NCI-H1417 treated with DMSO at 0.1 percent for 48 hours (cell line): ENCODE measurements at places on chromosomes 2 and 18.

DNA sequence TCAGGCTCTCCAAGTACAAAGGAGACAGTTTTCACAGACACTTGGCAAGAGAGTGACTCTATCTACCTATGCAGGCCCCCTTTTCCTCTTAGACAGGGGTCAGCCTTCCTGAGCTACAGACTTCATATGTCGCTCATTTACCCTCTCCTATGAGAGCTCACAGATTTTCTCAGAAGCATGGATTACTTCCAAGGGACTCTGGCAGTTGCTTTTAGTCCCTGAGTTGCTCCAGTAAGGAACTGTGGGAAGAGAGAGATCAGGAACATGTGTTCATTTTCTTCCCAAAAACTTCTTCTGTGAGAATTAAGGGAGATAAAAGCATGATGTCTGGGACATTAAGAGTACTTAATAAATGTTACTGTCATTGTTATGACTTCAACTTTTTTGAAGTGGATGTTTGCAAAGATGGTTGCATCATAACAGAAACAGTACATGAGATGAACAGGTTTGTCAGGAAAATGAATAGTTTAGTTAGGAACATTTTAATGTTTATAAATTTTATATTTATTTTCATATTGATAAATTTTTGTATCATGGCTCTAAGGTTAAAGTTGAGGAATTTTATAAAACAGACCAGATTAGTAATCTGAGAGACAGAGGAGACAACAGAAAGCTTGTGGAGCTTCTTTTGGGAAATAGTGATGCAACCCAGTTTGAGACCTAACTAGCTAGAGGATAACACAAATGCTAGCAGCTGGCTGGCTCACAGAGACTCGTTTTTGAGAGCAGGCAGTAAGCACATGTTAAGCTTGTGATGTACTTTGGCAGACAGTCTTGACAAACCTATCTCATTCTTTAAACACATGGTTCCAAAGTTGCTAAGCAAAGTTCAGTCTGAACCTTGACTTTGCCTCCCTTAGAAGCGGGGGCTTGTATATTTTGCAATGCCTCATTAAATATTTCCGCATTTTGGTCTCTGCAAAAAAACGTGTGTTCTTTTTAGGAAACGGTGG is 21.7 kb upstream of the UGP2 start:
- DNase-seq, result no peak

DNA sequence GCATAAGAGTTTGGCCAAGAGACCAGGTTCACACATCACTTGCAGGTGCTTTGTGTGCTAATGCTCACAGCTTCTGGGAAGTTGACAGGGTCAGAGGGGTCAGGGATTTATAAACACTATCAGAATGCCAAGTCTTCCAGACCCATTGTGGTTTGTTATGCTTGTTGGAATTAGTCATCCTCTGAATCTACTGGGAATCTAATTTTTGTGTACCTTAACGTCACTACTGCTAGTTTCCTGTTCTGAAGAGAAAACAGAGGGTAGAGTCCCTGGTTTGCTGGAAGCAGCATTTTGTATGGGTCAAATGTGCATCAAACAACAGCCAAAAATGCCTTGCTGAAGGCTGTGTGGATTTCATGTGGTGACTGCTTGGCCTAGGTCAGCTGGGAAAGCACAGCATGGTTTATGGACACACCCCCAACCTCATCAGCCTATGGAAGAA is 33.3 kb downstream of the ANTXR1 start:
- DNase-seq, result no peak

DNA sequence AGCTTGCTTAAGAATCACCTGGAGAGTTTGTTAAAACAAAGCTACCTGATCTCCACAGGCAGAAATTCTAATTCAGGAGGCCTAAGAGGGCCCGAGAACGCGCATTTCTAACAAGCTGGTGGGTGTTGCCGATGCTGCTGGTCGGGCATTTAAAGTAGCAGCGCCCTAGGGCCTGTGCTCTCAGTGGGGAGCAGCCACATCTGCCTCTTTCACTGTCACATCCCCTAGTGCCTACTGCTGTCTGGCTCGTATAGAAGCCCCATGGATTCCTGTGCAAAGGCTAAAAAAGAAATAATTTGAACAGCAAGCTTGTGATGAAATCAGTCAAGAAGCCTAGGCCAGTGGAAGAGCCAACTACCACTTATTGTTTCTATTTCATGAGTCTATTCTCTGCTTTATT is 126.7 kb upstream of the SMIM21 start:
- DNase-seq, result no peak

- no peak for DNase-seq
Observed at GRCh38 chr2:169361706-169362117, 622 bp downstream of the LRP2 start.

DNA sequence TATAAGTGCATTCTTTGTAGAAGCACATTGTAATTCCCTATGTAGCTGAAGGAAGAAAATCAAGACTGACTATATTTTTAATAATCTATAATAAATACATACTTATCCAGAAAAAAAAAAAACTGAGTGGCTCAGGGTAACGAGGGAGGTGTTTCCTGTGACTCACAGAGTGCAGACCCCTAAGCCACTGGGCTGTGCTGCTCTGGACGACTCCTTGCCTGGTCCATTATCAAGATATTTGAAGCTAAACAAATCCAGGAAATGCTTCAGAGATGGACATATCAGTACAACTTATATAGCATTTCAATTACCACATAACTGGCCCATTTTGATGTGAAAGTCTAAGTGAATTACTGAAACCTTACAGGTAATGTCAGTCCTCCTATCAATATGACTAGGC is 80.6 kb downstream of the PIGN start:
- DNase-seq, result no peak

GRCh38 chr2:28074137-28074536 is 183.6 kb downstream of the BABAM2 start:
- no peak for DNase-seq

DNA sequence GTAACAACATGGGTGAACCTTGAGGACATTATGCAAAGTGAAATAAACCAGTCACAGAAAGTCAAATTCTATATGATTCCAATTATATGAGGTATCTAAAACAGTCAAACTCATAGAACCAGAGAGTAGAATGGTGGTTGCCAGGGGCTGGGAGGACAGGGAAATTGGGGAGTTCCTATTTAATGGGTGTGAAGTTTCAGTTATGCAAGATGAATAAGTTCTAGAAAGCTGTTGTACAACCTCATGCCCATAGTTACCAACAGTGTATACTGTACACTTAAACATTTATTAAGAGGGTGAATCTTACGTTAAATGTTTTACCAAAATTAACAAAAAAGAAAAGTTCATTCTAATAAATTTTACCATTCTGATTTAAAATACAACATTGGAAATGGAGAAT is 92.7 kb upstream of the WDSUB1 start:
- no peak for DNase-seq

DNA sequence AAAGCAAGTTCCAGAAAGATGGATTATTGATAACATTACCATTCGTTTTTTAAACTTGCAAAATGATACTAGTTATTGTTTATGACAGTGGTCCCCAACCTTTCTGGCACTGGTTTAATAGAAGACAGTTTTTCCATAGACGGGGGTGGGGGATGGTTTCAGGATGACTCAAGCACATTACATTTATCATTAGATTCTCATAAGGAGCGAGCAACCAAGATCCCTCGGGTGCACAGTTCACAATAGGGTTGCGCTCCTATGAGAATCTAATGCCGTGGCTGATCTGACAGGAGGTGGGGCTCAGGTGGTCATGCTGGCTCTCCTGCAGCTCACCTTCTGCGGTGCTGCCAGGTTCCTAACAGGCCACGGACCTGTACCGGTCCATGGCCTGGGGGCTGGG is 86.2 kb downstream of the BCL2 start:
- DNase-seq, result no peak

DNA sequence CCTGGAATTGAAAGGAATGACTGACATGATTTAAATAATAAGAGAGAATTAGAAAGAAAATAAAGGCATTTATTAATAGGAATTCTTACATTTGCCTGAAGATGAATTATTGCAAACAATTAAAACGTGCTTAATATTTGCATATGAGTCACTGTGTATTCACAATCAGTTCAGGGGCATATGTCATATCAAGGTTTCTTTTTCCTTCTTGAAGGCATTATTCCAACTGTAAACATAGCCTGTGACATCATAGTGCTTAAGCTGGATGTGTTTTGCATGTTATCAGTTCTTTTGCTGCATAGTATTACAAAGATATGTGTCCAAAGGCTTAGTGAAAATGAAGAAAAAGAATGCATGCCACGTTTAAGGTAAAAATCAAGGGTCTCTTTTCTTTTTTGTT is 80.8 kb downstream of the MEIS1 start:
- no peak for DNase-seq

DNA sequence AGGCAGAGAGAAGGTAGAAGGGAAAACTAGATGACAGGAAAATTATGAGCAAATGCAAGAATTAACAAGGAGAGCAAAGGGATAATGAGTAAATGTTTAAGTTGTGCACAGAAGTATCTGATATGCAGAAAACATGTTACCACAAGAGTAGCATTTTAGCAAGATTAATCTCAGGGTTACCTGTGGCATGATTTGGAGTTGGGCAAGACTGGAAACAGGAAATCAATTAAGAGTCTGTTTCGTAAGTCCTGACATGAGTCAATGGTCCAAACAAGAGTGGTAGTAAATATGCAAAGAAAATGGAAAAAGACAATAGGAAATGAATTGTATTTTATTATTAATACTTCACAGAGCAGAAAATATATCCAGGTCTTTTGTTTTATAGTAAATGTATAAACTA is 17.3 kb upstream of the MTX2 start:
- DNase-seq, result no peak

DNA sequence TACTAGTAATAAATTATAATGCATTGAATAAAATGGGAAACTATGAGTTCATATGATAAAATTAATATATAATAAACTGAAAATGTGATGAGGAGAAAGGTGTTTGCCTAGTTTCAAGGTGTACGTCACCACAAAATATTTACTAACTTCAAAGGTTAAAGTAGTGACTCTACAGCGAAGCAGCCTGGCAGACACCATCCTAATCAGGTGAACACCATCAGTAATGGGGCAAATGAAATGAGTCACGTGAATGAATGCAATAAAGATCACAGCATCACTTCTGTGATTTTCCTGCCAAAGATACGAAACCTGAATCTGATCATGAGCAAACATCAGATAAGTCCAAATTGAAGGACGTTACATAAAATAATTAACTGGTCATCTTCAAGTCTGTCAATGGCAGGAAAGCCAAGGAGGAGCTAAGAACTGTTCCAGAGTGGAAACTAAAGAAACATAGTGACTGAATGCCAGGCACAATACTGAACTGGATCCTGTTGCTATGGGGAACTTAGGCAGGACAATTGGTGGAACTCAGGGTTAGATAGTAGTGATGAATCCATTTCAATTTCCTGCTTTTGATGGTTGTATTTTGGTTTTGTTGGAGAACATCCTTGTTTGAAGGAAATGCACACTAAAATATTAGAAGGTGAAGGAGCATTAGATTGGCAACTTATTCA is 12.1 kb upstream of the NOSTRIN start:
- no peak for DNase-seq

- DNase-seq, result no peak
Observed at GRCh38 chr18:48673456-48673852, 134.6 kb downstream of the CTIF start.

DNA sequence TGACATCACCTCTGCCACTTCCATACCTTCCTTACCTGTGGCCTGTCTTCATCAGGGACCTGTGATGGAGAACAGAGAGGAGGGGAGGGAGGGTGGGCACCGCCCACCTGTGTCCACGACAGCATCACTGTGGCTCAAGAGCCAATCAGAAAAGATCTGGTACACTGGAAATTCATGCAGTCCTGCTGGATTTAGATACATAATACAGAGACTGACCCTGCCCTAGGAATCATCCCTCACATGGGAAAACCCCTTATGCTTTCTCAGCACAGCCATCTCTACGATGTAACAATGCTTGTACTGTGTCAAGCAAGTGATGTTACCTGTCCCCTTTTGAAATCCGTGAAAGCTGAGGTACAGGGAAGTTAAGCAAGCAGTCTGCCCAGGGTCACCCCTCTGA is 145.6 kb upstream of the EPAS1 start:
- no peak for DNase-seq

GRCh38 chr2:132860220-132860619 is 190.2 kb upstream of the LYPD1 start:
- DNase-seq, result no peak

- no peak for DNase-seq
Observed at GRCh38 chr2:212945526-212945925, 205.9 kb downstream of the IKZF2 start.

- no peak for DNase-seq
Observed at GRCh38 chr2:239131521-239131920, 269.3 kb downstream of the HDAC4 start.

DNA sequence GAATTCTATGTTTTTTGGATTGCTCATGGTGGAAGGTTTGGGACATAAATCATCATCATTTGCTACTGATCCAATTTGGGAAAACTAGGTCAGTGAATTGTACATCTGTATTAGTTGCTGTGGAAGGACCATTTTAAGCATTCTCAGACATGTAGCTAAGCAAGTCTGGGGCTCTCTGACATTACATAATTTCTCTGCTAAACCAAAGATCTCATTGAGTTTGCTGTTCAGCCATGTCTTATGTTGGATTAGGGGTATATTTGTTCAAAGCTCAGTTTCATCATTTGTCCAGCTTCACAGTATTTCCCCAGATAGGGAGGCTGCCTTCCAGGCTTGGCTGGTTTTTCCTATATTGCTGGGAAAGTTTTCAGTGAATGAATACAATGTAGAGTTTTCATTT is 399.7 kb downstream of the MTX2 start:
- DNase-seq, result no peak

GRCh38 chr18:75240433-75240832 is 29.8 kb downstream of the TSHZ1 start:
- no peak for DNase-seq

DNA sequence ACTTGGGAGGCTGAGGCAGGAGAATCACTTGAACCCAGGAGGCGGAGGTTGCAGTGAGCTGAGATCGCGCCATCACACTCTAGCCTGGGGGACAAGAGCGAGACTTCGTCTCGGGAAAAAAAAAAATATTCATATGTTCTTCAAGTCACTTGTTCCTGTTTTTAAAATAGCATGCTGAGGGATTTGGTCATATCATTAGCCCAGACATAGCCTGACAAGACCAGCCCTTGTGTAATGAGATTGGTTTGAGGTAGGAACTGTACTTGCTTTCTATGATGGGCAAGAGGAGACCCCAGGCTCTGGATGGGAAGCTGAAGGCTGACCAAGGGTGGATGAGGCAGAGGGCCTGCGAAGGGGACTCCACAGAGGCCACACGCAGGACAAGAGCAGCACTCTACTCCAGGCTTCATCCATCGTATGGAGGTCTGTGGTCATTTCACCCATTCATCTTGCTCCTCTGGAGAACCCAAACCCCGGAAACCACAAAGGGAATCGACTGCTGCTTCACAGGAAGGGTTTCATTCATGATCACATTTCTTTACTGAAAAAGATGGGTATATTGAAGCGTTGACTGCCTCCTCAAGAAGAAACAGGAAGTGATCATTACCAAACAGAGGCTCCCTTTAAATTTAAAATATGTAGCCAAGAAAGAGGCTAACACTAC is 87.1 kb upstream of the ZNF397 start:
- no peak for DNase-seq

DNA sequence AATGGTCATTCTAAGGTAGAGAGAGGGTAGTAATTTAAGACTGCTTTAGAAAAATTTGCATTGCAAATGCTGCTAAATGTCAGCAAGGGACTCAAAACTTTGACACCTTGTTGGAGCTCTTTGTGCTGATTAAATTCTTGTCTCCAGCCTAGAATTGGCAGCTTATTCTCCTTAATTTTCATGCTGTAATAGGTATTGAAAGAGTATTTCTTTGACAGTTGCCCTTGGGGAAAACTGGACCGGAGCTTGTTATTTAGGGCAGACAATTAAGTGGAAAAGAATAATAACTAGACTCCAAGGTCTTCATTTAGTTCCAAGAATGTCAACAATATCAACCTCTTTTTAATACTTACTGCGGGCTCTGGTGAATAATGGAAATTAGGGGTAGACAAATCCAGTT is 264.0 kb downstream of the TPGS2 start:
- DNase-seq, result no peak
